ENCODE measurements at places on chromosomes 6 and 20.

DNA sequence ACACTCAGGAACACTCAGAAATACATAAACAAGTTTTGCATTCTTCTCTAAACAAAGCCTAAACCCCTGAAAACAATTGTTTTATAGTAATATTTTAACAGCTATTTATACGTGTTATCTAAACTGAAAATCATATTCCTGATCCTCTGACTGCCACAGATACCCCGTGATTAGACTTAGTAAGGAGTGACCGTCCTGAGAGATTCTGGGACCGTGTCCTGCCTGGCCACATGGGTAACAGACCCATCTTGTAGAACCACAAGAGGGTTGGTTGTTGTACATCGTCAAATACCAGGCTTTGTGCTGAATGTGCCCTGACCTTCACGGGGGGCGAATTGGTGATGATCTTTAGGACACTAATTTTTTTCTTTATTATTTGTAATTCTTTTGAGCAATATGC, 214.4 kb downstream of the TMEM242 start:
- no peak for DNase-seq

- no peak for DNase-seq
Observed at GRCh38 chr6:44129841-44130322, 2.5 kb downstream of the TMEM63B start.

- DNase-seq: peak; percentile 58
Observed at GRCh38 chr20:63009045-63009961, 2.5 kb upstream of the BHLHE23 start.

- no peak for DNase-seq
Observed at GRCh38 chr6:144087789-144088426, 7.5 kb downstream of the SF3B5 start.

GRCh38 chr20:57781901-57782300, 72.1 kb upstream of the PMEPA1 start:
- no peak for DNase-seq

All from stimulated activated CD4-positive, alpha-beta T cell treated with anti-CD3 and anti-CD28 coated beads, Interleukin-1b, Interleukin-23, amount 100 ng/mL, for 1 hour (primary cell).